ENCODE measurements at places on chromosomes 12 and 14. TPM values are rescaled to one million over a fixed set of nuclear protein-coding genes. Genes with fewer than 3 reads are reported as not detected.

DNA sequence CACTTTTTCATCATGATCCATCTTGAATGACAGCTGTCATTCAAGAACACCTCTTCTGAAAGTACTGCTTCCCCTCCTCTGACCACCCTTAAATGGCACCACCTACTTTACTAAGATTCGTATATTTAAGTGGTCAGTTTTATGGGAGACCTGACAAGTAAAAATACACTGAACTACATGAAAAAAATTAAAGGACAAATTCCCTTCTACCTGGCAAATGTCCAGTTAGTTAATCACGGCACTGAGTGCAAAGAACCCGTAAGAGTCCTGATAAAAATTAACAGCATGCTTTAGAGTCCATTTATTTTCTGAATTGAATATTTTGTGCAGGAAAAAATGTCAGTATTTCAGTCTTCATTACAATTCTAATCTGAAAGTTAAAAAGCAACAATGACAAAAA, 48.7 kb downstream of the SETD3 start:
- H3K36me3 ChIP-seq = peaks cover 28% of the 10 kb centered on the region
- H3K4me3 ChIP-seq = no peak overlapping the region
- DNase-seq = no peak
- H3K27me3 ChIP-seq = no peaks in the 10 kb centered on the region
- H3K27ac ChIP-seq = no peak overlapping the region

GRCh38 chr12:27733791-27734190, 23.2 kb downstream of the MRPS35 start:
- H3K27me3 ChIP-seq = no peaks in the 10 kb centered on the region
- no peak overlapping the region for H3K27ac ChIP-seq
- peaks cover 9% of the 10 kb centered on the region for H3K36me3 ChIP-seq
- H3K4me3 ChIP-seq = no peak overlapping the region
- DNase-seq = no peak
- H3K4me1 ChIP-seq = no peaks in the 10 kb centered on the region

HRK gene
- not detected for total RNA-seq

DNA sequence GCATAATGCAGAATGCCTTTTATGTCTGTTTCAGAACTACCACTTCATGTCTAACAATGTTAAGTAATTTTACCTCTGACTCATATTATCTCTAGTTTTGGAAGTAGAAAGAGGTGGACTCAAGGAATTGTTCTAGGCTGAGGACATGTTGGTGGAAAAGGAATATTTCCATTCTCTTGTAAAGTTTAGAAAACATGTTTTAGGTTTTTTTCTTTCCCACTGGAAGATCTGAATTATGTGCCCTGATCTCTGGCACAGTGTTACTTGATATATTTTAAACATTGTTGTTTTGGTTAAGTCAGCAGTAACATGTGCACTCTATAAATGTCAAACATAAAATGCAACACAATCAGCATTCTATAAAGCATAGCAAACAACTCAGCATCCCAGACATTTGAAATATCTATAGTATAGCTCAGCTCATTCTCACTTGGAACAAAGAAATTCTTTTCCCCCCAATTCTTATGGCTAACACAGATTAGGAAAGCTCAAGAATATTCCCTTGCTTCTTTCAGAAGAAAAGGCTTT, 202.3 kb downstream of the STXBP6 start:
- H3K27me3 ChIP-seq = no peaks in the 10 kb centered on the region
- H3K4me1 ChIP-seq = no peaks in the 10 kb centered on the region
- no peak overlapping the region for H3K27ac ChIP-seq

LRRK2 gene
- total RNA-seq = 8.6 TPM

DNA sequence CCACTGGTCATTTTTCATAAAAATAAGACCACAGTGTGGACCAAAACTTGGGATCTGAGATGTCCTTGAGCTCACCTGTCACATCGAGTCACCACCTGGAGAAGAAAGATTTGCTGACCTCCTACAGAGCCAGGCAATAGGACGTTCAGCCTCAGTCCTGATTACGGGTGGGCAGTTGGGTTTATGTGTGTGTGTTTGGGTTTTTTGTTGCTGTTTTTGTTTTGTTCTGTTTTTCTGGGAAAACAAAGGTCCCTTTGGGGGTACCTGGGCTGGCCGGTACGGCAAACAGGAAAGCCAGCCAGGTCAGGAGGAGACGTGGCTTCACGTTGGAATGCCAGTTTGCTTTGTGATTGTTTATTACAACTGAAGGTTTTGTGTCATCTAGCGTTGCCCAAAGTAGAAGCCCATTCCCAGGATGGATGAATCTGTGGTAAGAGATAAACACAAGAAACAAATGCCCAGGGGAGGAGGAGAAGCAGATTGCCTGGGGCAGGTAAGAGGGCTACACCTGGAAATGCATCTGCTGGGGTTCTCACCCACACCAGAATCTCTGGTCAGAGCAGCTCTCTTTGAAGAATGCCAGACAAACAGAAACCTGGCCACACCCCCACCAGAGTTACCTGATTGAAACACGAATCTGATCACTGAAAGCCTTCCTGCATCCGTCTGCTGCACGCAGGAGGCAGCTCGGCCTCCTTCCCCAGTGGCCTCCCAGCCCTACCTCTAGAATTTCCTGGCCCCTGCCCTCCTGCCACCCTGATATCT, 100.1 kb upstream of the DIO3 start:
- no peaks in the 10 kb centered on the region for H3K4me1 ChIP-seq
- no peaks in the 10 kb centered on the region for H3K36me3 ChIP-seq
- H3K27ac ChIP-seq = no peak overlapping the region

DNA sequence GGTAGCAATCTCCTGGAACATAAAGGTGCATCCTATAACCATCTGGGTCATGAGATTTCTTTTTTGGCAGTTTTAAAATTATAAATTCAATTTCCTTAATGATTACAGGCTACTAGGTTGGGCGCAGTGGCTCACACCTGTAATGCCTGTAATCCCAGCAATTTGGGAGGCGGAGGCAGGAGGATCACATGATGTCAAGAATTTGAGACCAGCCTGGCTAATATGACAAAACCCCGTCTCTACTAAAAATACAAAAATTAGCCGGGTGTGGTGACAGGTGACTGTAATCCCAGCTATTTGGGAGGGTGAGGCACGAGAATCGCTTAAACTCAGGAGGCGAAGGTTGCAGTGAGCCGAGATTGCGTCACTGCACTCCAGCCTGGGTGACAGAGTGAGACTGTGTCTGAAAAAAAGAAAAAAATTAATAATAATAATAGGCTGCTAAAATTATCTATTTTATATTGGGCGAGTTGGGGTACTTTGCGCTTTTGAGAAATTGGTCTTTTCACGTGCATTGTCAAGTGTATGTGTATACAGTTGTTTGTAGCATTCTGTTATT, 17.2 kb upstream of the ARF6 start:
- no peak overlapping the region for H3K4me3 ChIP-seq
- H3K36me3 ChIP-seq = no peaks in the 10 kb centered on the region
- no peaks in the 10 kb centered on the region for H3K4me1 ChIP-seq

CREBL2 gene
- 27.4 TPM for total RNA-seq

SVOP gene
- total RNA-seq = not detected

DNAJC22 gene
- total RNA-seq = 1.2 TPM

MEG3 gene
- 9.5 TPM for total RNA-seq

PPP1R1A gene
- total RNA-seq = 111 TPM

TDRD9 gene
- 20.8 TPM for total RNA-seq

KRT74 gene
- total RNA-seq = 2.9 TPM

All from right atrium auricular region (tissue), 2 donors.